ENCODE measurements at places on chromosomes 1 and 21.

DNA sequence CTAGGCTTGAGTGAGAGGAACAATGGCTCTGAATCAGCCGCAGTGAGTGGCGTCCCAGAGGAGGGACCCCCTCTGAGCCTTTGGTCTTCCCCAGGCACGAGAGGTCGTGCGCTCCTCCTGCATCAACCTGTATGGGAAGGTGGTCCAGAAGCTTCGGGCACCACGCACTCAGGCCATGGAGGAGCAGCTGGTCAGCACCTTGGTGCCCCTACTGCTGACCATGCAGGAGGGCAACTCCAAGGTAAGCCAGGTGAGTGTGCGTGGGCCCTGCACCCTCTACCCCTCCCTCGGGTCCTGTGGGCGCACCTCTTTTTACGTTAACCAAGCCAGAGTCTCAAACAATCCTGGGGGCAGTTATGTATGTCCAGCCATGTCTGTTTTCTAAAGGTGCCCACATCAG, 13.7 kb upstream of the TTC4 start:
- DNase-seq, result no peak

- no peak for DNase-seq
Measured at GRCh38 chr1:112004076-112004475, 14.6 kb upstream of the KCND3 start.

- no peak for DNase-seq
Measured at GRCh38 chr1:165882168-165882837, 54.9 kb downstream of the UCK2 start.

DNA sequence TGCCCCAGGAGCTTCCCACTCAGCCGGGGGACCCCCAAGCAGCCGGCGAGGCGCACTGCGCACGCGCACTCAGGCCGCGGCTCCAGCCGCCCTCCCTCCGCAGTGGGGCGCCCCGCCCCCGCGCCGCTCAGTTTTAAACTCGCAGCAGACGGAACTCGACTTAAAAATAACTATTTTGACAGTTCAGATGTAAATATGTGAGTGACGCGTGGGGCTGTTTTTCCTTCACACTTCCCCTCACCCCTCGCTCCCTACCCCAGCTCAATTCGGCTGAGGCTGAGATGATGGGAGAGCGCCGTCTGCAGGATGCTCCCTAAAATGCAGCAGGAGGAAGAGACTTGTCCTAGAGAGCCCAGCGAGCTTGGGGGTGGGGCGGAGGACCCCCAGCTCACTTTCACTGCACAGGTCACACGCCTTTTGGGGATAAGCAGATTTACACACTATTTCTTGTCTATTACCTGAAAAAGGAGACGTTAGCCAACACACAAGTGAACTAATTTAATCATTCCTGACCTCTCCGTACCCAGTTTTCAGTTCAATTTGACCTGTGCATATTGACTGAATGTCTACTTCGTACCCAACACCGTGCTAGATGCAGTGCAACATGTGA, 8.9 kb upstream of the LEMD1 start:
- peak; percentile 57 for DNase-seq

GRCh38 chr21:42939582-42940413, 14.4 kb upstream of the ERVH48-1 start:
- no peak for DNase-seq

- no peak for DNase-seq
Measured at GRCh38 chr1:197440715-197441114, 172.7 kb downstream of the CRB1 start.
